Stimulated activated CD4-positive, alpha-beta T cell treated with anti-CD3 and anti-CD28 coated beads, TNF-alpha, amount 100 ng/mL, for 48 hours (primary cell): ENCODE measurements at places on chromosomes 6 and 20.

GRCh38 chr20:11301699-11302098 is 616.0 kb upstream of the BTBD3 start:
- no peak for DNase-seq

GRCh38 chr6:132974122-132974521 is 159.8 kb downstream of the RPS12 start:
- no peak for DNase-seq

GRCh38 chr6:25489399-25489798 is 162.6 kb upstream of the SCGN start:
- DNase-seq = no peak

DNA sequence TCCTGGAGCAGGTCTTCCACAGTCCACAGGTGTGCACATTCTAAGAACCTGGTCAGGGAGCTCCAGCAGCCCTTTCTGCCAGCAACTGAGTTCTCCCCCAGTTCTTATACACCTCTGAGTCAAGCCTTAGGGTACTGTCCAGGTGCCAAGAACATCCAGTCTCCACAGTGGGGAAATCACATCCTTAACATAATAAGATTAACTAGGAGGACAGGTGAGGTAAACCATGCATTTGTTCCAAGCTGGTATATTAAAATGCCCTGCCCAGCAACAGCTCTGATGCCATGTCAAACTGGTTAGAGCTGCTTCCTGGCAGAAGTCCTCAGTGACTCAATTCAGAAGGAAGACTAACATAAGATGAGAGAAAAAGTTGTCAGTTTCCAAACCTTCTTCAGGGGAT is 303.9 kb upstream of the SGK1 start:
- no peak for DNase-seq

DNA sequence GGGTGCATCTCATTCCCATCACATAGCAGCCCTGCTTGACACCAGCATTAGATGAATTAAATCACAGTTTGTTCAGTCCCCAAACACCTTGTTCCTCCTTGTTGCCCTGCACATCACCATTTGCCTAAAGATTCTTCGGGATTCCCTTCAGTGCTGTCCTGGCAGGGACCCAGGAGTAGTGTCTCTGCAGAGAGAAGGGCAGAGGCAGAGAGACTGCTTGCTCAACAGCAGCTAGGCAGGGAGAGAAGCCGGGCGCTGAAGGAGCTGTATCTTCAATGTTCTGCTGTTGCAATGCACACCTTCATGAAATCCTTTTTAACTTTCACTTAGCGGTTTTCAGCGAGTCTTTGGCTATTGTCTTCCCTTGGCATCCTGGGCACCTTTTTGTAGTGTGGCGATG is 362.9 kb downstream of the FARS2 start:
- no peak for DNase-seq

DNA sequence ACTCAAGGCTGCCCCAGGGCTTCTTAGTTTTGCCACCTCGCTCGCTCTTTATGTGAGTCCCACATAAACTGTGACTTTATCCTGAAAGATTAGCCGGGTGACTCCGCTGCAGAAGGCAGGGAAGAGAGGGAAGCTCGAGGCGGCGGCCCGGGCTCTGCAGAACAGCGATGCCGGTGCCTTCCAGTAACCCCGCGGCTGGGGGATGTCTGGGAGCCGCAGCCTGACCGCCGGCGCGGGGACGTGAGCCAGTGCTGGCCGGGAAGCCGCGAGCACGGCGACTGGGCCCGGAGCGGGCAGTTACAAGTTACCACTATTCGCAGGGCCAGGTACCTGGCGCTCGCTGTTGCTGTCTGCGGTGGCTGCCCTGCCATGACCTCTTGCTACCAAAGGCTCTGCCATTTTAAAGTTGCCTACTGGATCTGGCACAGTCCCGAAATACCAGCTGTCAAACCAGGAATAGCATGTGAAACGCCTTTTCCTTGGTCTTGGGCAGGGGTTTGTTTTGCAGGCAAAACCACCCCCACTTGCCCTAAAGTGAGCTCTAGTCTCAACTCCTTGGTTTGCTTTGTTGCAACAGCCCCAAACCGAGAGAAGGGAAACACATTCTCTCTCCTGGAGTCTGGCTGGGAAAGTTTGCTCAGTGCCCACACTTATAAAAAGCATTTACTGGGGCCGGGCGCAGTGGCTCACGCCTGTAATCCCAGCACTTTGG is 124.0 kb upstream of the SLC2A12 start:
- DNase-seq = no peak
